ENCODE measurements at places on chromosomes 2 and 18. TPM values are rescaled to one million over a fixed set of nuclear protein-coding genes. Genes with fewer than 3 reads are reported as not detected.

The SPRED2 gene
- 4.3 TPM for total RNA-seq

DNA sequence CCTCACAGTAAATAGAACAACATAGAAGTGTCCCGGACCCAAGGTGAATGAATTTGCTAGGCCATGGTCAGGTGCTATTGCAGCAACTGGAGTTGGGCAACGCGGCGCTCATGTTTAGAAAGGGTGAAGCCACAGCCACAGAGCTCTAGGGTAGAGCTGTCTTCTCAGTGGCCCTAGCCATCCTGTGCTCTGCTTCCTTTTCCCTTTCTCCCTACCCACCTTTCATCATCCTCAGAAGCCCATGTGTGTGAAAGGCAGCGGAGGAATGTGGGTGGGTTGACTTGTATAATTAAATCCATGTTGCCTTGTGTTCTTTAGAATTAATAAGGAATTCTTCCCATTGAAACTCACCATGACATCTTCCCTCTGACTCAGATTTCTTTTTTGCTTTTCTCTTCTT lies 336.7 kb downstream of the OSR1 start:
- DNase-seq: no peak

GRCh38 chr2:45543257-45543656 lies 67.8 kb downstream of the SRBD1 start:
- DNase-seq: no peak

The PLGLB1 gene
- total RNA-seq: 5.7 TPM

The PER2 gene
- total RNA-seq: 12.4 TPM

DNA sequence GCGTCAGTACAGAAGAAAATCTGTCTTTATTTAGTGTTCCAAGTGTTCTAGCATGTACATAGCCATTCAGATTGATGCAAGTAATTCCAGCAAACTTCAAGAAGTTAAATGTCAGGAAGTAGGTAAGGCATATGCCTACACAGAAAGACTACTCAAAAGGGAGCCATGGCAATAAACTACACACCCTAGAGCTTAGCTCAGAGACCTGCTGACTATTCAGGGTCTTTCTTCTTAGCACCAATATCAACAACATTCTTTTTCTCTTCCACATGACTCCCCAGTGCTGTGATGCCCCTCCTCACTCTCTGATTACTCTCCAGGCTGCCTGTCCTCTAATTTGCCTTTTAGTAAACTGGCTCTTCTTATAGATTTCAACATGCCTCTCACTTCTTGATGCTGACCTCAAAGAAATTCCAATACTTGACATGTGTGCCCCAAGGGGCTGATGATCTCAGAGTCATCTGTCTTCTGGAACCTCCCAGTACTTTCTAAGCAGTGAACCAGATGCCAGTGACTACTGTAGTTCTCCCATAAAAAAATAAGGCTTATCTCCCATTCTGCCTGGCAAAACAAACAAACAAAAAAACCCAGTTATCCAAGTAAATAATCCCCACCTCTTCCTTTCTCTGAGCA lies 909.2 kb upstream of the FANCL start:
- DNase-seq: no peak

- no peak for DNase-seq
These were observed 100.8 kb downstream of the COLEC12 start for GRCh38 chr18:399631-400135.

DNA sequence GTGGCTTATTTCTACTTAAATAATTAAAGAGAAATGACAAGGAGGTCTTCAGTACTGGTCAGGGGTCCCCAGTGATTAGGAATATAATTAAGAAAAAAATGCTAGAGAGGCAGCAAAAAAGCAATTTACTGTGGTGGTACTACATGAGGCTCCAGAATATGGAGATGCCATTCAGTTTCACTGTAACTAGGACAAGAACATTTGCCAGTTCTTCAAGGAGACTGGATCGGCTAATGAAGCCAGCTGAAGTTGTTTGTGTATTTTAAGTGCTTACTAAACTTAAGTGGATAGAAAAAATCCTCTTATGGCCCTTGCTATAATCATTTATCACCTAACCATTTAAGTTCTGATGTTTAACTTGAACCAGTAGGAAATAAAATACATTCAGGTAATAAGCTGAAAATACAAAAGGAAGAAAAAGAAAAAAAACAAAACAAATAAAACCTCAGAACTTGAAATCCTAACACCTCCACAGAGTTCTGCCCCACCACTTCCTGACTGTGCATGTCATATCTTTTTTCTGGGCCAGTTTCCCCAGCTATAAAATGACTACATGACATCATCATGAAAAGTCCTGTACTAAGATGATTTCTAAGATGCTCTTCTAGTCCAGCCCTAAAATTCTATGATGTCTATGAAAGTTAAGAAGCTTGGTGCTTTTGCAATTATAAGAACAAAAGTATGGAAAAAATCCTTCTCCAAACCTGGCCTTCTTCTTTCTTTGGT lies 98.0 kb downstream of the TRABD2A start:
- peak; percentile 22 for DNase-seq

DNA sequence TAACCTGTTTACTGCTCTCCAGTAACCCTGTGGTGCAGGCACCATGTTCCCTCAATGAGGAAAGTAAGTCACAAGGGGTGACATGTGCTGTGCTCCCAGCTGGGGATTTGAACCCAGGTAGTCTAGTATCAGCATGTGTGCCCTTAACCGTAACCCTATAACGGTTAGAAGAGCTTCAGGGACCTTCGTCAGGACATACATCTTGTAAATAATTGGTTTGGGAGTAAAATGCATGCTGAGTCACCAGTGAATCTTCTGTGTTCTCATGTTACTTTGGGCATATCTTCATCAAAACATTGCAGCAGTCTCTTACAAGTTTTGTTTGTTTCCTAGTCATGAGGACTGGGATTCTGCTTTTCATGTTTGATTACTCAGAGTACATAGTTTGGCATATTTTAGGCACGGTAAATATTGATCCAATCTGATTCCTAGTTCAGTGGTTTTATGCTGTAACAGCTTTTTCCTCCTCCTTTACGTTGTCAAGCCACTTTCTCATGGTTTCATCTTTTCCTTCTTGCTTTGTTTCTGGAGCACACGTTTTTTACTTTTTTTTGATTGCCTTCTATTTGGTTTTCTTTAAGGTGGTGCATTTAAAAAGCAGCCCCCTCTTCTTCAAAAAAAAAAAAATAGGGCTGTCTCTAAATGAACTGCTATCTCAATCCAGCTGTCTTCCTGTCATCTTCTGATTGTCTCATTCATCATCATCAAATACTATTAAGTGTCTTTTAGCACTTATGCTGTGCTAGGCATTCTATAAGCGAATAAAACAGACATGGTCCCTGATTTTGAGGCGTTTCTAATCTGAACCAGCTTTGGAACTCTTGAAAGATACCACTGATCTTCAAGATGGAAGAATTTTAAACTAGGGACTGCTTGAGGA lies 50.4 kb downstream of the CLIP4 start:
- DNase-seq: no peak

The MERTK gene
- total RNA-seq: 3.0 TPM

The ATL2 gene
- total RNA-seq: 63.5 TPM

GRCh38 chr2:189285962-189286645 lies 106.5 kb upstream of the COL5A2 start:
- DNase-seq: no peak

- DNase-seq: no peak
These were observed 47.0 kb downstream of the CYP27C1 start for GRCh38 chr2:127173057-127173456.

DNA sequence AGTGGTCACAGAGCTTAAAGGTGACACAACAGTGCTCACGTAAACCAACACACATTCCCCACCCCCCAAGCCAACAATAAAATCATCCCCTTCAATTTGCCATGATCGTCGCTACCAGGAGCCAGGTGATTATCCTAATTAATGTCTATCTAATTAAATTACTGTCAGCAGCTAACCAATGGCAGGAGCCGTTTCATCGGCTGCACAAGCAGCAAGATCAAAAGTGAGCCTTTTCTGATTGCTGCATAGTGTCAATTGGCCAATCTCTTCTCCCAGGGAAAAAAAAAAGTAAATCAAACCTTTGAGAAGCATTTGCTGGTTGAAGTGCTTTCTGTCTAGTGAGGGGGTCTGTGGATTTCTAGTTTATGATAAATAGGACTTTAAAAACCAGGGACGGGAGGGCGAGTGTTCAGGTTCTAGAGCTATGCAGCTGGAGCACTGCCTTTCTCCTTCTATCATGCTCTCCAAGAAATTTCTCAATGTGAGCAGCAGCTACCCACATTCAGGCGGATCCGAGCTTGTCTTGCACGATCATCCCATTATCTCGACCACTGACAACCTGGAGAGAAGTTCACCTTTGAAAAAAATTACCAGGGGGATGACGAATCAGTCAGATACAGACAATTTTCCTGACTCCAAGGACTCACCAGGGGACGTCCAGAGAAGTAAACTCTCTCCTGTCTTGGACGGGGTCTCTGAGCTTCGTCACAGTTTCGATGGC lies at the start of gene TBR1:
Gene TBR1, plus strand, starts transcription at position 311 of the 721 bp plus-strand sequence. Its CDS starts 114 bp downstream, at position 425.
- no peak for DNase-seq

GRCh38 chr2:1245193-1245592 lies 168.1 kb upstream of the TPO start:
- no peak for DNase-seq

The LYPD6 gene
- not detected for total RNA-seq

The SIGLEC15 gene
- total RNA-seq: not detected

The GULP1 gene
- total RNA-seq: not detected

The CBLN2 gene
- not detected for total RNA-seq

The TOGARAM2 gene
- total RNA-seq: 4.0 TPM

DNA sequence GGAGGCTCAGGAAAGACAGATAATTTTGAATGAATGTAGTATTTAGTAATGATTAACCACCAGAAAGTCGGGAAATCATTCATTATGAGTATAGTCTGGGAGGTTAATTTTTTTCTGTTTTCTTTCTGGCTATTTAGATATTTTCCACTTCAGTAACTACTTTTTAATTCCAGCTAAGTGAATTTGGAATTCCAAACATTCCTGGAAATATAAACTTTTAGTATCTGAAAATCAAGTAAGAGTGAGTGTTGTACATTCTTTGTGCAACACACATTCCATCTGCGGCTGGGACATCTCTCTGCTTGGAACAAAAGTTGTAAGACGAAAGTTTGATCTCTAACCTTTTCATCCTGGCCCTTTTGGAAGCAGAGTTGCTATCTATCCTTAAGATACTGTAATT lies 275.7 kb upstream of the SPRED2 start:
- DNase-seq: no peak
